ENCODE measurements at places on chromosomes 7 and 10. TPM values are rescaled to one million over a fixed set of nuclear protein-coding genes. Genes with fewer than 3 reads are reported as not detected.

- DNase-seq = no peak
These were observed 361.4 kb downstream of the EXOC4 start for GRCh38 chr7:133614251-133614650.

The ACBD7 gene
- not detected for total RNA-seq

The IFIT1B gene
- total RNA-seq = not detected

The IRF5 gene
- total RNA-seq = 9.0 TPM

The ZNF680 gene
- 20.4 TPM for total RNA-seq
